Activated T-helper 1 cell treated with anti-CD3 and anti-CD28 coated beads, Interleukin-12 subunit alpha, Interleukin-12 subunit beta, Interleukin-2, Interleukin-4 antibody, amounts not matched to agents 30 ng/mL and 10 ng/mL and 1 ng/mL, durations not matched to agents 14 hours and 24 hours and 36 hours (primary cell): ENCODE measurements at places on chromosomes 13 and 19. TPM values are rescaled to one million over a fixed set of nuclear protein-coding genes. Genes with fewer than 3 reads are reported as not detected.

- no peak for DNase-seq
Observed at GRCh38 chr13:40401911-40402776, 264.3 kb downstream of the FOXO1 start.

DNA sequence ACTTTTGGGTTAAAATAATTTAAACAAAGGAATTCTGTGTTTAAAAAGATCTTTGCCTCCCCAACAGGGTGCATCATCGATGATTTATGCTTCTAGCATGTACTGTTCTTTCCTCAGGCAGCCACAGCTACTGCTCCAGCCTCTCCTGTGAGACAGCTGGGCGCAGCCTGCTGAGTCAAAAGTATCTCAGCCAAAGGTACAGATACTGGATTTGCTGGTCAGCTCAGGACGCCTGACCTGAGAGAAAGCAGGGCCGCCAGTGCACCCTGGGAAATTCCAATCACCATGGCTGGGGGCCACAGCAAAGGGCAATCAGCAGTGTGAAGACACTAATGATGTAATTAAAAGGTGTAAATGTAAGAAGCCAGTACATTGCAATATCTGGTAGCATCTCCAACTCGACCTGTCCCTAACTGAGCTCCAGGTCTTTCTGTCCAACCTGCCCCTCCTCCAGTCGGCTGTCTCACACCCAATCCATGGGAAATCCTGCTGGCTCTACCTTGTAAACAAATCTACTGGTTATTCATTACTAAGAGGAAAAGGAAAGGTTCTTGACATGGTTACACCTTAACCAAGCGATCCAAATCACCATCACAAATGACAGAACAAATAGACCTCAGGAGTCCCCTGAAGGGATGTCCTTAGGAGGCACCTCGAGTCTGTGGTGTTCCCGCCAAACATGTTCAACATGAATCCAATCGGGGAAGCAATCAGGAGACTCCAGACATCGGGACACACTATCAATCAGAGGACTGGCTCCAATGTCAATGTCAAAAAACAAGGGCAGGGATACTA, 7.3 kb downstream of the OPA3 start:
- no peak for DNase-seq

GRCh38 chr19:34104557-34104956, 67.7 kb upstream of the LSM14A start:
- DNase-seq, result no peak

GRCh38 chr13:50415428-50415827, 400.2 kb downstream of the KCNRG start:
- no peak for DNase-seq

DNA sequence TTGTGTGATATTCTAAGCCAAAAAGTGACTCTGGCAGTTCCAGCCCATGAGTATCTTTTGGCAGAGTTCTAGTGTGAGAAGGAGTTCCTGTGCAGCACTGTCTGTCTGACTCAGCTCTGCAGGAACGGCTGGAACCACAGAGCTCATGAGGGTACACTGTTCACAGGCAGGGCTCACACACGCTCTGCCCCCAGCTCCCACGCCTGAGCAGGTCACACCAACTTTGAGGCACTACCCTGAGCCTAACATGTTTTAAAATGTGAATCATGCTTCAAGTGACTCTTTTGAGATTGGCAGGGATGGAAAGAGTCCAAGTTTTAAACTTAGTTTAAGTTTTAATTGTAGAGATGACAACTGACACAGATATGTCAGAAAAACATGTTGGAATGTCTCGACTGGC, 1203.3 kb downstream of the UQCRFS1 start:
- DNase-seq, result no peak

GRCh38 chr13:35179494-35179893, 237.4 kb downstream of the NBEA start:
- no peak for DNase-seq

GRCh38 chr13:39451301-39451700, 151.7 kb downstream of the LHFPL6 start:
- no peak for DNase-seq

DNA sequence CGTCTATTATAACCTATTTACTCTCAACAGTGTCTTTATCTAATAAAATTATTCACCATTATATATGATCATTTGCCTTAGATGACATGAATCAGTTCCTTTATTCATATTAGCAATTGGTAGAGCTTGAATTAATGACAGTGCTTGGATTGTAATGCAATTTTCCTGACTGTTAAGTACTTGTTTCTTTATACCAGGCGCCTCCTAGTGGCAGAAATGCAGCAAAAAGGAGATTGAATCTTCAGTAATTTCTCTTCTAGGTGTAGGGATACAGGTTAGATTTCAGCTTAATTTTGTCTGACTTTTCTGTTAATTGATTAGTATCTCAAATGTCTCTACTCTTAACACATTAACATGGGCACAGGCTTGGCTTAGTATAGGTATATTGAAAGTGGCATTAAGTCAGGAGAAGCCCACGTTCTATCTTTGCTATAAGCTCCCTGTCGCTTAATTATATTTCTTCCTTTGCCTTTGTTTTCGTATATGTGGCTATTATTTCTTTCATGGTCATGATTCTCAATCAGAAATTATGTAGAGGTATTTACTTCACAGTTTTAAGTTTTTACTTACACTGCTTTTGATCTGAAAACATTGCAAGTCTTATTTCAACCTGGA, 9.1 kb upstream of the LHFPL6 start:
- DNase-seq, result peak; percentile 16

- no peak for DNase-seq
Observed at GRCh38 chr19:9937001-9937411, 691 bp upstream of the OLFM2 start.

DNA sequence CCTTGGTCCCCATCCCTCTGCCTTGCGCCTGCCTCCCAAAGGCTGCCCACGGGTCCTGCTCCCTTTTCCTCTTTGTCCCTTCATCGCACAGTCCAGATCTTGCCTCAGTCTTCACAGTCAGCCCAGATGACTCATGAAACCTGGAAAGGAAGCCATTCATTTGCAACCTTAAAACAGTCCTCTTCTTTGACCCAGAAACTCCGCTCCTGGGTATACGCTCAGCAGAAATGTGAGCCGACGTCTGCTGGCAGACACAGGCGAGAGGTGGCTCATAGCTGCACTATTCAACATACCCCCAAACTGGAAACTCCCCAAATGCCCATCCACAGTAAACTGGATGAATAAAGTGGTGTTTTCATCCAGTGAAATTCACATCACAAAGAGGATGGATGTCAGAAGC, 13.6 kb upstream of the PEPD start:
- no peak for DNase-seq

DNA sequence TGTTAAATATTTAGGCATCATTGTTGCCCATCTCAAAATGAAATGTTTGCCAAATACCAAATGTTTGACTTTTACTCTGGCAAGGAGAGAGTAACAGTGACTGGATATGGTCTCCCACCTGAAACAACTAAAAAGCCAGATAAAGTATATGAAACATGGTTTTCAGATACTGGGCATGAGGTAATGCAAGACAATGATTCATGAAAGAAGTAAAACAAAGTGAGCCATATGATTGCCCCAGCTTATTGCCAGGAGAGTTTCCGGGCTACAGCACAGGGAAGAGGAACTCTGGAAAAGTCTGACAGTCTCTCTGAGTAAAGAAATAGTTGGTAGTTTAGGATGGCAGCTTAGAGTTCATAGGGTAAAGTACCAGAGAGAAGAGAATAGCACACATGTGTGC, 354.6 kb downstream of the DNAJC15 start:
- DNase-seq, result no peak

- no peak for DNase-seq
Observed at GRCh38 chr19:12984683-12985048, 10.6 kb upstream of the NFIX start.

DNA sequence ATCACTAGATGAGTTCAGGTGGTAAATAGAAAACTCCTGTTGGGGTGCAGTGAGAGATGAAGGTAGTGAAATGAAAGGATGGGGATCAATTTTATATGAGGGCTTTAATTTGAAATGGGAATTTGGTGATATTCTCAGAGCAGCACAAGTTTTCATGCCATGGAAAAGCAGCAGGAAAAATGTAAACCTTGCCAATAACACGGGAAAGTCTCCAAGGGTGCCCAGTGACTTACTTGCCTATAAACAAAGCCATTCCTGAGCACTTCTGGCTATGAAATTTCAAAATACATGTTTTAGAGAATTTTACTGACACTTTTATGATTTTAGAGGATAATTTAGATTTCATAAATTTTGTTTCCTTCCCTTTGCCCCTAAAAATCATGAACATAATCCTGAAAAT, 16.4 kb upstream of the FLT3 start:
- DNase-seq, result no peak

- peak; percentile 12 for DNase-seq
Observed at GRCh38 chr19:12035220-12036172, at the start of gene ZNF433. ZNF433 (minus strand) TSS chr19:12035679; CDS start chr19:12035539, 140 bp downstream.

DNA sequence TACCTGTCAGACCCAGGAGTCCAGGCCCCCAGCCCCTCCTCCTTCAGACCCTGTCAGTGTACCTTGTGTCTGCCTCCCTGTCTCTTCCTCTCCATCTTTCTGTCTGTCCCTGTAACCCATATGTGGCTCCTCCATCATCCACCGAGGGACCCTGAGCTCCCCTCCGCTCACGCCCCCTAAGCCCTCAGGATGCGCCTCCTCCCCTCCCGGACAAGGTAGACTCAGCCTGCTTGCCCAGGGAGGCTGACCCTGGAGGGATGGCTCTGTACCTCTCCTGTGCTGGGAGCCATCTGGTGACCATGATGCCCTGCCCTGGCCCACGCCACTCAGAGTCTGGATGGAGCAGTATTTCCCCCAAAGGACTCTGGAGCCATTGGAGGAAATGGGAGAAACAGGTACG, 1.0 kb upstream of the CAPN12 start:
- no peak for DNase-seq

DNA sequence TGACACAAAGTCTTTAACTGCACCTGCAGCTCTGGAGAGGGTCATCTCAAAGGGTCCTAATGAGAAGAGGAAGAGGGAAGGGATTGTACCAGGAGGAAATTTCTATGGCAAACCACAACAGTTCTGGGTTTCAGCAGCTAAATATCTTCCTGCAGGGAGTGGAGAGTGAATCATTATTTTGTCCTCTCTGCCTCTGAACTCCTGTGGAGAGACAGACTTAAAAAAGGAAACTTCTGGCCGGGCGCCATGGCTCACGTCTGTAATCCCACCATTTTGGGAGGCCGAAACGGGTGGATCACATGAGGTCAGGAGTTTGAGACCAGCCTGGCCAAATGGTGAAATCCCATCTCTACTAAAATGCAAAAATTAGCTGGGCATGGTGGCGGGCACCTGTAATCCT, 16.9 kb upstream of the C1QTNF9 start:
- no peak for DNase-seq

- no peak for DNase-seq
Observed at GRCh38 chr13:65677906-65678305, 1552.2 kb downstream of the PCDH9 start.

DNA sequence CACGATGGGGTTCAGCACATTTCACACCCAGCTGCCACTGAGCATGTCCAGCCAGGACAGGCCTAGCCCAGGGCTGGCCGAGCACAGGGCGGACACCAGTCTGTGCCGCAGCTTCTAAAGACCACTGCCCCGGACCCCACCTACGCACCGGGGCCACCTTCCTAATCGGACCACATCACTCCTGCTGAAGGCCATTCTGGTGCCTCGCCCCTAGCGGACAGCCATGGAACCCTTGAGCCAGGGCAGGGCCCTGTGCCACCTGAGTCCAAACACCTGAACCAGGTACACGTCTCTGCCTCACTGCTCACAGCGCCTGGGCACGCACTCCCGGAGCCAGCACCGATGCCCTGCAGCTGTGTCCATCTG, 8.4 kb upstream of the C13orf46 start:
- no peak for DNase-seq

DNA sequence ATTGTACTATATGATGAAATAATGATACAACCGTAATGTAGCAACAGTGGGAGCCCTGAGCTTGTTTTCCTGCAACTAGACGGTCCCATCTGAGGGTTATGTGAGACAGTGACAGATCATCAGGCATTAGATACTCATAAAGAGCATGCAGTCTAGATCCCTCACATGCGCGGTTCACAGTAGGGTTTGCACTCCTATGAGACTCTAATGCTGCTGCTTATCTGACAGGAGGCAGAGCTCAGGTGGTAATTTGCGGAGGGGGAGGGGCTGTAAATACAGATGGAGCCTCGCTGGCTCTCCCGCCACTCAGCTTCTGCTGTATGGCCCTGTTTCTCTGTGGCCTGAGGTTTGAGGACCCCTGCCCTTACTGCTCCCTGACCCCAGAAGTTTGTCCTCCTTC, 13.7 kb downstream of the EPHX3 start:
- DNase-seq, result no peak

GRCh38 chr13:31896427-31896826, 135.1 kb upstream of the FRY start:
- no peak for DNase-seq

DNA sequence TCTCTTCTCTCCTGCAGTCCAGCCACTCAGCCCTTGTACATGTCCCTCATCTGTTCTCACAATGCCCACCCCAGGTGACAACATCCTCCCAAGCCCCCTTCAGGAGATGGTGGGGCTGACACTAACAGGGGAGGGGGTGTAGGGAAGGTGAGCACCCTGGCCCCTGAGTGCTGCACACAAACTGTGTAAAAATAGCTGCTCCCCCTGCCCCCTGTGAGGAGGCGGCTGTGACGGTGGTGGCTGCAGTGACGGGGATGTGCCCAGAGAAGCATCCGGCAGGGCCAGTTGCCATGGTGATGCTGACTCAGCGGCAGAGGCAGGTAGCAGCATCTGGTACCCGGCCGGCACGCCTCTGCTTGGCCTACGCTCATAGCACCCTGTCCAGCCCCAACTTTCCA, 13.0 kb upstream of the JUND start:
- DNase-seq, result peak; percentile 86

GRCh38 chr13:44718467-44718866, 142.3 kb upstream of the TSC22D1 start:
- DNase-seq, result no peak

GRCh38 chr19:16327501-16327900, 2.9 kb downstream of the KLF2 start:
- no peak for DNase-seq

DNA sequence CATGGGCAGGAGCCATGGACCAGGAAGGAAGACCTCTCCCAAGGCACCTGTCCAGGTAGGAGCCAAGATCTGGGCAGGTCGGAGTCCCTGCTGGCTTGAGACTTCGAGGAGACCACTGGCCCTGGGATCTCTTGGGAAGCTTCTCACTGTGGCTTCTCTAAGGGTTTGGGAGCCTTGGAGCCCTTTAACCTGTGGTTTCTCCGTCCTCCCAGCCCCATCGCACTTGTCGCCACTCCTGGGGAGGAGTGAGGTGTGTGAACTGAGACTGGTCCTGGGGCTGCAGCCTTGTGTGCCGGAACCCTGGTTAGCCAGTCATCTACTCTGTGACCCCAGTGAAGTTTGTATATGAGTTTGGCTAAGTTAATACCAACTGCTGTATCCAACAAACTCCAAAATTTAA, 8.2 kb downstream of the ZNF805 start:
- no peak for DNase-seq

GRCh38 chr19:1400281-1401137, 833 bp downstream of the GAMT start:
- no peak for DNase-seq

GEMIN7 gene
- 46.8 and 53.6 TPM in 2 replicates for total RNA-seq

SPACA4 gene
- not detected in 2 replicates for total RNA-seq

DCT gene
- not detected in 2 replicates for total RNA-seq

LILRB4 gene
- total RNA-seq, result 0.34 TPM in 1 of 2 replicates, not detected in the other

FCHO1 gene
- 88.6 and 93.6 TPM in 2 replicates for total RNA-seq

ZBTB32 gene
- total RNA-seq, result 126 TPM in 2 replicates

KASH5 gene
- total RNA-seq, result 0.15 TPM in 1 of 2 replicates, not detected in the other

CCL25 gene
- not detected in 2 replicates for total RNA-seq

YIF1B gene
- total RNA-seq, result 89.8 and 96.0 TPM in 2 replicates

NKG7 gene
- 376 and 393 TPM in 2 replicates for total RNA-seq

SMAD9 gene
- 0.08 TPM in 1 of 2 replicates, not detected in the other for total RNA-seq

ZNF112 gene
- not detected in 2 replicates for total RNA-seq

ERICH4 gene
- not detected in 2 replicates for total RNA-seq

ZNF227 gene
- total RNA-seq, result 21.7 and 22.6 TPM in 2 replicates
